Activated CD4-positive, alpha-beta T cell treated with anti-CD3 and anti-CD28 coated beads, Interleukin-2, amount 50 U/mL, for 16 hours (primary cell): ENCODE measurements at places on chromosomes 16 and 17.
A peak's percentile ranks its signal among the peaks of the same experiment; 100 is the strongest.

GRCh38 chr17:75900691-75901533 is 3.8 kb downstream of the MRPL38 start:
- DNase-seq = no peak

DNA sequence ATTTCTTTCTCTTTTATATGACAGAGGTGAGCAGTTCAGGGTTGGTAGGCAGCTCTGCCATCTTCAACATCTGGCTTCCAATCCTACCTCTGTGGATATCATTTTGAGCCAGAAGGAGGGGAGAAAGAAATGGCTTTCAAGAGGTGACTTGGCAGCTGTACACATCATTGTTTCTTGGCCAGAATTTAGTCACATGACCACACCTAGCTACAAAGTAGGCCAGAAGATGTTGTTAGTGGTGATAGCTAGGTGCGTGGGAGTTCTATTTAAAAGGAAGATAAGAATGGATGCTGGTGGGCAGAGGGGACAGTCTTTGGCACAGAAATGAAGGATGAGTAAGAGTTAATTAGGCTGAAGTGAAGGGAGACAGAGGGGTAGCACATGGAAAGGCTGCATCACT is 29.2 kb upstream of the MPHOSPH6 start:
- no peak for DNase-seq

DNA sequence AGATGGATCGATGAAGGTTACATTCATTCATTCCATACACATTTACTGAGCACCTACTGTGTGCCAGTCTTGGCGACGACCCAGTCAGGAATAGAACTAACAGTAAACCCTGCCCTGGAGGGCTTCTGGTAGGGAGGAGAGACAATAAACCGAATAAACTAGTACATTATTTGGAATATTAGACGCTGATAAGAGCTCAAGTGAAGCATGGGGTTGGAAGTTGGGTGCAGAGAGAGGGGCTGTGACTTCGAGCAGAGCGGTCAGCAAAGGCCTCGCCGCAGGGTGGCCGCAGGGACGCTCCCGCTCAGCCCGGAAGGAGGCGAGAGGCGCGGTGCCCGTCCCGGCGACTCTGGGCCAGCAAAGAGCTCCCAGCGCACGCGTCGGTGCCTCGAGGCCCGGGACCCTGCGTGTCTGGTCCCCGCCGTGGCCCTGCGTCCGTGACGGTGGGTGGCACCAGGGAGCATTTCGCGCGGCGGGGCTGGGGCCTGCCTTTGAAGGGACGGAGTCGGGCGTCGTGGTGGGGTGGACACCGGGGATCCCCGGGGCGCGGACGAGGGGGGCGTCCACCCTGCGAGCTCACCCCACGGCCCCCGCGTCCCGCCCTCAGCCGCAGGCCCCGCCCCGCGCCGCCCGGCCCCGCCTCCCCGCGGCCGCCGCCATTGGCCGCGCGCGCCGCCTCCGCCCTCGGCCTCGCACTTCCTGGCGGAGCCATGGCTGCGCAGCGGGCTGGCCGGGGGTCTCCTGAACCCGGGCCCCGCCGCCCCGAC is at the start of gene KLHL36:
TSS of gene KLHL36 (plus strand) at position 684 of the 767 bp plus-strand sequence. CDS start 2,357 bp downstream, outside the sequence.
- peak; percentile 61 for DNase-seq

DNA sequence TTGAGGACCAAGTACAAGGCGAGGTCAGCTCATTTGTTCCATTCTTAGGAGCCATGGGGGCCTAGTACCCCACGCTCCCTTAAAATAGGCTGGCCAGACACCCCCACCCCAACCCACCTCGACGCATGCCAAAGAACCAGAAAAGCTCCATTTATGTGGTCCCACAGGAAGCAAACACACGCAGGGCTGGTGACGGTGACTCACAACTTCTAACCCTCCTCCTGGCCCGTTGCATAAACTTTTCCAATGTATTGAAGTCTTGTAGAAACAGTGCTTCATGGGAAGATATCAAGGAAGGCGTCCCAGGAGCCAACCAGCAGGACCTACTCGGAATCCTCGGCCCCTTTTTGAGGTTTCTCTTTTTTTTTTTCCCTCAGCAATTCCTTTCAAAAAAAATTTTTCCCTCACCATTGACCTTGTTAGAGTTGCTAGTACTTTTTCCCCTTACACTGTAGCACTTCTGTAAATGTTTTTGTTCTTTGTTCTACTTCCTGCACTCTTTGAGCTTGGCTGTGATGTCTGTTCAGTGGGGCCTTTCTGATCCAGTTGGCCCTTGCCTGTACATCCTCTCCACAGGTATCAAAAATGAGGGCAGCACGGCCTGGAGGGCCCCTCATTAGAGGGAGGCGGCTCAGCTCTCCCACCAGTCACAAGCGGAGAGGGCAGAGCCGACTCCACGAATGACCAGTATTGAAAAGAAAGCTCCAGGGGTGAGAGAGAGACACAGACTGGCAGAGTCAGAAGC is 208.3 kb downstream of the RGS9 start:
- DNase-seq = no peak

DNA sequence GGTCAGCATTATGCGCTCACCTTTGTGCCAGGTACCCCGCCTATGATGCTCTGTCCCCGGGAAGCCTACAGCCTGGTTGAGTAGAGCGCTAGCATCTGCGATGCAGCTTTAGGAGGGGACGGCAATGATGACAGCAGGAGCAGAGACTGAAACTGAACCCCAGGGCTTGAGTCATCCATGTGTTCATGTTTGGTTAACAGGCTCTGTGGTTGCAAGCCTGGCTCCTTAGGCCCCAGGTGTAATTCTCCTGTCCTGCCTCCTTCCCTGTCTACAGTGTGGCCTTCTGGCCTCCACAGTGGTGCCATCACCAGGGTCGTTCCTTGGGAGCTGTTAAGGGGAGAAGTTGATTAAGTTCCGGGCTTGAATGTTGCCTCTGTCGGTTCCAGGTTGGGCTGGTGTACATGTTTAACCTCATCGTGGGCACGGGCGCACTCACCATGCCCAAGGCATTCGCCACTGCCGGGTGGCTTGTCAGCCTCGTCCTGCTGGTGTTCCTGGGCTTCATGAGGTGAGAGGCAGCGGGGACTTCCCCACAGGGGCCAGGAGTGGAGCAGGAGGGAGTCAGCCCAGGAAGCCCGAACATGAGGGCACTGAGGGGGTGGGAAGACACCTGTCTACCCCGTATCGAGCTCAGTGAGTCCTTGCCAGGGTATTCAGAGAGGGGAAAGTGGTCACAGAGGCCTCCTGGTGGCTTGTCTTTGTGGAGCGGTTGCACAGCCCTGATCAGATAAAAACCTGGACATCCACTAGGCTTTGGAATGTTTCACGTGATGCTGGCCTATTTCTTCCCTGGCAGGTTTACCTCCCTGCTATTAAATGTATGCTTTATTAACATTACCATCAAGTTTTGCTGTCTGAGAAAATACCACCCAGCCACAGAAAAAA is 9.2 kb upstream of the NAT9 start:
- peak; percentile 38 for DNase-seq

GRCh38 chr17:32658470-32659418 is 172.0 kb downstream of the CDK5R1 start:
- no peak for DNase-seq

GRCh38 chr16:7227229-7227721 is 105.4 kb upstream of the RBFOX1 start:
- DNase-seq = no peak

DNA sequence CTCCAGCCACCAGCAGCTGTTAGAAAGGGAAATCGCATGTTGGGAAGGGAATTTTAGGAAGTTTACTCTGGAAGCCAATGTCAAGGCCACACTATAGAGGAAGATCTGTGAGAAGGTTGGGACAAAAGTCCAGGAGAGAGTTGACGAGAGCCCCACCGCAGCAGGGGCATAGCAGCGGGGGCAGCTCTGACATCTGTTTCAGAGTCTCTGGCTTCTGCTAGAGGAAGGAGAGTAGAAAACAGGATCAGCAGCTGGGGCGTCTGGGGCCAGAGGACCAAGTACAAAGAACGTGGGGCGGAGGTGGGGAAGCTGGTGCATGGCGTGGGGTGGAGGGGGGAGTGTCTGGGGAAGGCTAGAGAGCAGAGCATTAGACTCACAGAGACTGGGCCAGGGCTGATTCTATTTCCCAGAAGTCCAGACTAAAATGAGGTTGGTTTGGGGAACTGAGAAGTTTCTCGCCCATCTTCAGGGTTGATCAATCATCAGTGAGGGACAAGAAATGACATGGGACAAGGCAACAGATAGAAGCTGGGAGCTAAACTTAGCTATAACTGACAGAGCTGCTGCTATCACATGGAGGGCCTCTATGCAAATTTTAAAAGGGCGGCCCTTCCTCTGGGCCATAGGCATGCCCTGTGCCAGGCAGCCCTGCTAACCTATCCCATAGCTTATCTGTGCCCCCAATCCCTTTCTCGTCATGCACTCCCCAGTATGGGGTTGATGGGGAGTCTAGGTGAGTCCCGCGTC is 1.2 kb downstream of the RABEP2 start:
- no peak for DNase-seq

DNA sequence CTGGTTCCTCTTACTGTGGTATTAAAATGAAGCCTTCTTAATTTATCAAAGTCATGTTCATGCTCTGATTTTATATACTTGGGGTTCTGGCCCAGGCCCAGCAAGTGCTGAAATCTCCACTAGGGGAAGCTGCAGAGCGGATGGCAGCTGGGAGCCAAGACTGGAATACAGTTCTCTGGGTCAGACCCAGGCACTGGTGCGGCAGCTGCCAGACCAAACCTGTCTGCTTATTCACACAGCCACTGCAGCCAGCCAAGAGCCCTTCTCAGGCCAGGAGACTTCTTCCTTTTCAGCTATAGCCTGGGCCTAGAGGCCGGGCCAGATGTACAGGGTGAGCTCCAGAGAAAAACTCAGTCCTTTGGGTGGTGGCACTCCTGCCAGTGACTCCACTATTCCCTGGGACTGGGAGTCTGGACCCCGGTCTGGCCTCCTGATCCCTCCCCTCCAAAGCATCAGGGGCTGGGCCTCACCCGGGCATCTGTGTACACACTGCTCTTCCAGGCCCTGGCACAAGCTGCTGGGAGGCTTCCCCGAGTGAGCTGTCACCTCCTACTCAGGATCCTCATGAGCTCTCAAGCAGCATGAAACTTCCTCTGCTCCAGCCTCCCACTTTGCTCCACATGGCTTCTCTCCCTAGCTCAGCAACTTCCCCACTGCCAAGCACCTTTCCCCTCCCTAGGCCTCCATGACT is 24.4 kb downstream of the ATP6V0D1 start:
- no peak for DNase-seq

DNA sequence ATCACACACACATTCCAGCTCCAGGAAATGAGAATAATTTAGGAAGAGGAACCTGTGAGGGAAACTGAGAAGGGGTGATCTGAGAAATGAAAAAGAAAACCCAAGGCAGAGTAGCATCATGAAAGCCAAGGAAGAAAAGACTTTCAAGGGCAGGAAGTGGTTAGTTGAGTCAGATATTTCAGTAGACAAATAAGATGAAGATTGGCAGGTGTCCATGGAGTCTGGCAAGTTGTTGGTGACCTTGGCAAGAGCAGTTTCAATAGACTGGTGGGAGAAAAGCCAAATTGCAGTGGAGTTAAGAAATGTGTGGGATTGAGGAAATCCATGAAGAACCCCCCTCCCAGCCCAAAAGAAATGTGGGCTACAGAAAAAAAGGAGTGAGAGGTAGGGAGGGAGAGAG is 10.7 kb downstream of the GNAO1 start:
- peak; percentile 71 for DNase-seq

- no peak for DNase-seq
Measured at GRCh38 chr17:41326173-41327145, 10.9 kb upstream of the KRTAP17-1 start.

GRCh38 chr17:42133461-42134041 is 10.9 kb downstream of the HSPB9 start:
- DNase-seq = no peak

- DNase-seq = peak; percentile 78
Measured at GRCh38 chr16:30032083-30032819, 1.2 kb upstream of the TLCD3B start.

DNA sequence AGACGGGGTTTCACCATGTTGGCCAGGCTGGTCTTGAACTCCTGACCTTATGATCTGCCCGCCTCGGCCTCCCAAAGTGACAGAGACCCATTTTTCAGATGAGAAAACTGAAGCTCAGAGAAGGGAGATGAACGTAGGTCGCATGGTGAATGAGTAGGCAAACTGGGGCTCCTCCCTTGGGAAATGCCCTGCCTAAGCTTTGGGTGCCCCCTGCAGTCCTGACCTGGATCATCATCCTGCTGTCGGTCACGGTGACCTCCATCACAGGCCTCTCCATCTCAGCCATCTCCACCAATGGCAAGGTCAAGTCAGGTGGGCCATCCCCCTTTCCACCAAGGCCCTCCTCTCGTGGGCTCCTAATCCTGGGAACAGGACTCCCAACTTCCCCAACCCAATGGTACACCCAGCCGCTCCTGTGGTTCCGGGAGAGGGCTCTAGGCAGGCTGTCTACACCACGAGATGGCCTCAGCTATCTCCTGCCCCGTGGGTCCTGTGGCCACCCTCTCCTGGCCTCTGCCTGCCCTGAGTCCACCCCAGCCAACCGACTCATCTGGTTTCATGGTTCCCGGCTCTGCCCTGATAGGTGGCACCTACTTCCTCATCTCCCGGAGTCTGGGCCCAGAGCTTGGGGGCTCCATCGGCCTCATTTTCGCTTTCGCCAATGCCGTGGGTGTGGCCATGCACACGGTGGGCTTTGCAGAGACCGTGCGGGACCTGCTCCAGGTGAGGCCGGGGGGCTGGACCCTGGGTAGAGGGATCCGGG is 4.7 kb downstream of the SLC12A3 start:
- DNase-seq = peak; percentile 52

- no peak for DNase-seq
Measured at GRCh38 chr17:6523809-6524355, 32.5 kb downstream of the PITPNM3 start.

DNA sequence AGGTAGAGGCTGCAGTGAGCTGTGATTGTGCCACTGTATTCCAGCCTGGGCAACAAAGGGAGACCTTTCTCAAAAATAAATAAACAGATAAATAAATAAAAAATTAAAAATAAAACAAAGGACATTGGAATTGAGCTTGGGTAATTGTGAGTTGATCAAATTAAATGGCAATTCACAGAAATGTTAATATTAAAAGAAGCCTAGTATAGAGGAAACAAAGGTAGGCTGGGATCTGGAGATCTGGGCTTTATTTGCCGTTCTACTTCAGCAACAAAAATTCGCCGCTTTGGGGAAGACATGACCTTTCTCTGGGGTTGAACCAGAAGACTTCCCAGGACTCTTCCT is 332 bp upstream of the VPS25 start:
- no peak for DNase-seq

DNA sequence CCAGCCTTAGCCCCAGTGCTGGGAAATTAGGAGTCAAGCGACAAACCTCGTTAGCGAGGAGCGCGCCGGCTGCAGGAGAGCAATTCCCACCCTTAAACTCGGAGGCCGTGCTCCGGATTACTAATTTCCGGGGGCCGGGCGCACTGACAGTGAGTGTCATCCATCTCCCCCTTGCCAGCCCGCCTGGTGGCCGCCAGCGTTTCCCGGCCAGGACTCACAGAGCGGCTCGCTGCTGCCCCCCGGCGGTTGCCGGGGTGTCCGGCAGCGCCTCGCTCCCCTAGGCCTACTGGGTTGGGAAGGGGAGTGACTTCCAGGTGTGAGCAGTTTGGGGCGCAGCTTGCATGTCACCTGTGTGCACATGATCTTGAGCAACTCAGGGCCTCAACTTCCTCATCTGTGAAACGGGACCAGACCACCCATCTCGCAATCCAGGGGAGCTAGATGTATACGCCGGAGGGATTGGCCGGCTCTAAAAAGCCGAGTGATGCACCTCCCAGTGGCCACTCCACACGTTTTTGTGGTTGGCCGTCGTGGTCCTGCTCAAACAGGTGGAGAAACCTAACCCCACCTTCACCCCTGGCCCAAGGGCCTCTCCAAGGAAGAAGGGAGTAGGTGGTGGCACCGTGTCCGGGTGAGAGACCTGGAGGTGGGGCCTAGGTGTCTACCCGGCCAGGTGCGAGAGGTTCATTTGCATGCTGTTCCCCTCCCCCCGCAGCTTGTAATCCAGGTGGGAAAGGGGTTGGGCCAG is 2.5 kb upstream of the GSE1 start:
- peak; percentile 86 for DNase-seq

GRCh38 chr17:40536295-40537171 is 28.7 kb downstream of the CCR7 start:
- no peak for DNase-seq
